ENCODE measurements at places on chromosomes 6 and 20.
A peak's percentile ranks its signal among the peaks of the same experiment; 100 is the strongest.

- DNase-seq, result peak; percentile 19
Measured at GRCh38 chr6:29709188-29709587, 14.0 kb upstream of the HLA-F start.

- DNase-seq, result no peak
Measured at GRCh38 chr6:47034926-47035325, 7.2 kb downstream of the ADGRF1 start.

DNA sequence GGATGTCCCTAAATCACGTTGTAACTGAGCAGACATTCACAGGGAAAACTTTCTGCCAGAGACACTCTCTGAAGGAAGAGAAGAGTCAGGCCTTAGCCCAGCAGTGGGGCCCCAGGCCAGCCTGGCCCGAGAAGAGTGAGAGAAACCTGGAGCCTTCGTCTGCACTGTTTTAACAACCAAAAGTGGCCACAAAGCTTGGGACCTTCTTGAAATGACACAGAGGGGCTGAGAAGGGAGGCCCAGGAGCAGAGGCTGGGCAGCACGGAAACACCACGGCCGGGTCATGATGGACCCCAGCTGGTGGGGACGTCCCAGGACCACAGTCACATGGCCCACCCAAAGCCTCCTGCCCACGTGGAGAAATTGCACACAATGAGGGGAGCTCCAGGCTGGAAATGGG is 126.8 kb upstream of the THBS2 start:
- no peak for DNase-seq

GRCh38 chr20:61683721-61684120 is 382.0 kb downstream of the TAF4 start:
- no peak for DNase-seq

DNA sequence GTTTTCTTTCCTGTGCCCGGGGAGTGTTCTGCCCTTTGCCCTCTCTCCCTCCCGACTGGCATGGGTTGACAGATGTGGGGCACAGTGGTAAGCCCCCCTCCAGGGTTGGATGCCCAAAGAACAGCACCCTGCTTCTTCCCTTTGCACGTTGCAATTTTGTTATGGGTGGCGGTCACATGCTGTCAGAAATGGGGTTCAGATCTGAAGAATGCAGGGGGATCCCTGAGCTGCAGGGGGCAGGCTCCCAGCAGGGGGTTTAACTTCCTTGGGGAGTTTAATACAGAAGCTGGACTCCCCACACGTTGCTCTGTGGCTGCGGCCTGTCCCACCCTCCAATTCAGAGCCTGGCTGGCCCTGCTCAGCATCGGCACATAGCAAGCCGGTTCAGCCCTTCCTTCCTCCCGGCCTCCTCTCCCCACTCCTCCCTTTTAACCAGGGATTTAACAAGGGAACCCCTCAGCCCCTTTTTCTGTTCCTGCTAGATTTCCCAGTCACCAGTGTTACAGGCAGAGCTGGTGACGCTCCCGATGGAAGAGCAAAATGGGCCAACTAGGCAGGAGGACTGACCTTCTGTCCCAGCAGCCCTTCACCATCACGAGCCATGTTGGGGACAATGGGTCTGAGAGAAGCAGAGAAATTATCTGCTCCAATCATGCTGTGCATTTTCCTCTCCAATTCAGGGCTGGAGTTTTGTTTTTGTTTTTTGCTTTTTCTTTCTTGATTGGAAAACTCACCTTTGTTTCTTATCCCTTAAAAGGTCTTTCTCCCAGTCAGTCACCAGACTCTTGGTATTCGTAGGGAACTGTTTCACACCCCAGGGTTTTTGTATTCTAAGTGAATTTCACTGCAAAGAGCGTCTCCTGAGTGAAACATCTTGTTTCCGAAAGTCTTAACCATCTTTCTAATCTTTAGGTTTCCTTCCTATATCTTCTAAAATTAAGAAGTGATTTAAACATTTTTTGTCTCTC is 6.8 kb downstream of the FOXF2 start:
- no peak for DNase-seq

DNA sequence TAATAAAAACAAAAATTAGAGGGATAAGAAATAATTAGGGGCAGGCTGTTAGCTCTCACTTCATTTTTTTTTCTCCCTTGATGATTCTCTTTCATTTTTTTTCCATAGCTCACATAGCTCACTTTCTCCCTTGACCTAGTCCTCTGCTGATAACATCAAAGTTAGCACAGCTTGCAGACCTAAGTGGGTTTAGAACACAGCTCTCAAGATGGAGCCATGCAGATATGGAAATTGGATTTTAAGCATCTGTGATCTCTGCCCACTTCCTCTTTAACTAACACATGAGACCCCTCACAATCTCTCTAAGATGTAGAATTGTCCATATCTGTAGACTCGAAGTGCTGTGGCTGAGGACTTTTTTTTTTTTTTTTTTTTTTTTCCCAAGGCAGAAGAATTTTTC is 257.1 kb downstream of the SOX4 start:
- no peak for DNase-seq

DNA sequence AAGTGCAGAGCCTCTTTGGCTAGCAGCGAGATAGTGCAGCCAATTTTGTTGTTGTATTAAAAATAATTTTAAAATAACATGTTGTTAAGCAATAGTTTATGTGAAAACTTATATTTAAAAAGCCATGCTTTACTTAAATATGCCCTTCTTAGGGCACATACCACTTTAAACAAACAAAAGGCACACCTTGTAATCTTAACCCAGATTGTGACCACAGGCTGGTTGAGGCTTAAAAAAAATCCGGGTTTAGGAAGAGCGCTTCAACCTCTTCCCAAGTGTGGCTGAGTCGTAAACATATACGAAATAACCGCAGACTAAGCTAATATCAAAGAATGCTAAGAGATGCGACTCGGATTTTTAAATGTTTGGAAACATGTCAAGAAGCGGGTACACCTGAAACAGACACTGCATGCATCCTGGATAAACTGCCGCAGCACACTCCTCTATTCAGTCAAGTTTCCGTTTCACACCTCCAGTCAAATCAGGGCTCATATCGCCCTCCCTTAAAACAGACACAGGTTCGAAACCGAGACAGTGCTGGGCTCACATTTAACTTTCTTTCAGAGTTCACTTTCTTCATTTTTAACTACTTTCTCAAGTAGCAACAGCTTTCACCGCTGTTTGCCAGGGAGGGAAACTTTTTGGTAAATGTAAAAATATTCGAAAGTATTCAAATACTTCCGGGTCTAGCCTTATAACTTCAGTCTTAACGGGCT is 1.5 kb downstream of the DEK start:
- peak; percentile 49 for DNase-seq

DNA sequence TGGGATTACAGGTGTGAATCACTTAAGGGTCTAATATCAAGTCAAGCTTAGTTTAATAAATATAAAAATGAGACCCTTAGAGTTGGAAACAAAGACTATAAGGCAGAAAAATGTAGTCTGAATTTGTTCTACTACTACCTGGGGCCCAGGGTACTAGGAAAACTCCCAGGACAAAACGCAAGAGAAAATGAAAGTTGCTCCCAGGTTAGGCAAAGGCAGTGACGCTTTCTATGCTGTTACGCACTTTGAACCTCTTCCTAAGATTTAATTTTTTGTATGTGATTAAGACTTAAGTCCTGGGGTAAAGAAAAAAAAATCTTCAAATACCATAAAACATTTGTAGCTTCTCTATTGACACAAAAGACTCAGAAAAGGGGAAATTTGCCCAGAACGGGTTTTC is 17.3 kb downstream of the DSP start:
- no peak for DNase-seq

DNA sequence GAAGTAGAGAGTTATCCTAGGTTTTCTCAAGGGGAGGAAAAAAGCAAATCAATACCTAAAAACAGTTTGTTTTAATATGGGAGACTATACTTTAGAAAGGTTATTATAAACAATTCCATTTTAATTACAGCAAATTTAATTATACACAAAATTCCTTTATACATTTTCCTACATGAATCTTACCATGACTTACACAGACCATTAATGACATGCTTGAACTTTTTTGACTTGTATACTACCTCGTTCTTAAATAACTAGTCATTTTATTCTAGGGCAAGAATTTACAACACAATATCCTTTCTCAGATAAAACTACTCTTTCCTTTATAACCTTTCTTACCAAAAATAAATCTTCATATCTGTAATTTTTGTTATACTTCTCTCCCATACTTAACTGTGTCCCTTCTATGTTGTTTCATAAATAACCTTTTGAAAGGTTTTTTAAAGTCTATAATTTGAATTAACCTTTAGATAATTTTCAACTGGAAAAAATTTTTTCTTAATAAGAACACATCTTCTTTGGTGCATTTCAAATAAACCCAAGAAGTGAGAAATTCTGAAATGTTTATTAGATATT is 729.4 kb downstream of the TENT5A start:
- no peak for DNase-seq

GRCh38 chr20:41001497-41001896 is 27.1 kb upstream of the TOP1 start:
- DNase-seq, result no peak

DNA sequence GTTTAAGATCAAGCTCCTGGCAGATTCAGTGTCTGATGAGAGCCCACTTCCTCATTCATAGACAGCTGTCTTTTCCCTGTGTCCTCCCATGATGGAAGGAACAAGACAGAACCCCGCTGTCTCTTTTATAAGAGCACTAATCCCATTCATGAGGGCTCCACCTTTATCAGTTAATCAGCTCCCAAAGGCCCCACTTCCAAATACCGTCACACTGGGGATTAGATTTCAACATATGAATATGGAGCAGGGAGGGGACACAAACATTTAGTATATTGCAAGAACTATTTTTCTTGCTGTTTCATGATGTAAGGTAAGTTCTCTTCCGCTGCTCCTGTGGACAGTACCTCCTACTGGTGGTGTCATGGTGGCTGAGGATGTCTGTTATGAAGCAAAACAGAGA is 158.3 kb upstream of the IRAK1BP1 start:
- DNase-seq, result no peak

DNA sequence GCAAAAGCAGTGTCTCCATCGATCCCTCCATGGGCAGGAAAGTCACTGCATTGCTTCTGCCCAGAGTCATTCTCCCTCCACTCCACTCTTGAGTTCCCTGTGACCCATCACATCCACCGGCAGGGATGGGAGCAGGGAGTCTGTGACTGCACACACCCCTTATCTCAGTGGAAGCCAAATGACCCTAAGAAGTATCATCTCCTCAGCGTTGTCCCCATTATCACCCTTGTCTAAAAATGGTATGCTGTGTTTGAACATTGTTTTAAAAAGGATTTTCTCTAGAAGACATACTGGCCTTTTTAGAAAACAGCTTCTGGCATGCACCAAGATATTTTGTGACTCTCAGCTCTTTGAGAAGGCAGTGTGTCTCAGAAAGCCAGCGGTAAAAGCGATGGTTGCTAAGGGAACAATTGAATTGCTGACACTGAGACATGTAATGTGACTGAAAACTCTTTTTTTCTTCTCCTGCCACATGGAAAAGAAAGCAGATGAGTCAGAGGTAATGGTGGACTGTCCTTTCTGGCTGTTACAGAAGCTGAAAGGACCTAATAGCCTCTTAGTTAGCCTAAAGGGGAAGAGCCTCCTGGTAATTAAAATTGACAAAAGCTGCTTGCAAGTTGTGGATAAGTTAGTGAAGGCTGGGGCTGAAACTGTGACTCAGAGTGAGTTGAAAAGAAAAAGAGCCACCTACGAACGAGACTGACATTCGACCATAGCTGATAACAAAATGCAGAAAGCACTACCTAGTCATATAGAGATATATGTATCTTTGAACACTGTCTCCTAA is 120.5 kb downstream of the MAP3K7 start:
- no peak for DNase-seq

DNA sequence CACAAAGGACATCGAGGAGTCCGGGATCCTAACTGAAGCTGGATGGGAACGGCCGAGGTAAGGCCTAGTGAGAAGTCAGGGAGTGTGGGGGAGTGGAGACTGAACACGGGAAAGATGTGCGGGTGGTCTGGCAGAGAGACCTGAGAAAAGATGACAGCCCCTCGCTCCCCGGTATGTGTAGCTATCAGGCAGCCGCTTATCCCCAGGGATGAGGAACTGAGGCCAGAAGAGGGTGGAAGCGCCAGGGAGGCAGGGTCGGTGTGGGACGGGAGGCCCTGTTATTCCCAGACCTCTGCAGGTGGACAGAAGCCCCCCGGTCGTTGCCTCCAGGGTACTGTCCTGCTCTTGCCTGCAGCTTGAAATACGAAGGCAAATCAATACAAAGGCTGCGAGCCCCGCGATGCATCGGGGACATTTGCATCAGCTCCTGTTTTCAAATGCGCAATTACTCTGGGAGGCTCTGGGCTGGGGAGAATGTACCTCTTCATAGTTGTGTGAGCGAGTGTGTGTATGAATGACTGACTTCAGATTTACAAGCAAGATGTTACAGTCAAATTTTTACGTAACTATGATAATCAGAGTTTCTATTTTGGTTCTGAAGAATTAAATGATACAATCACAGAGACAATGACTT is 221.3 kb downstream of the QKI start:
- DNase-seq, result no peak

- no peak for DNase-seq
Measured at GRCh38 chr20:37880726-37881591, 22.0 kb upstream of the VSTM2L start.

DNA sequence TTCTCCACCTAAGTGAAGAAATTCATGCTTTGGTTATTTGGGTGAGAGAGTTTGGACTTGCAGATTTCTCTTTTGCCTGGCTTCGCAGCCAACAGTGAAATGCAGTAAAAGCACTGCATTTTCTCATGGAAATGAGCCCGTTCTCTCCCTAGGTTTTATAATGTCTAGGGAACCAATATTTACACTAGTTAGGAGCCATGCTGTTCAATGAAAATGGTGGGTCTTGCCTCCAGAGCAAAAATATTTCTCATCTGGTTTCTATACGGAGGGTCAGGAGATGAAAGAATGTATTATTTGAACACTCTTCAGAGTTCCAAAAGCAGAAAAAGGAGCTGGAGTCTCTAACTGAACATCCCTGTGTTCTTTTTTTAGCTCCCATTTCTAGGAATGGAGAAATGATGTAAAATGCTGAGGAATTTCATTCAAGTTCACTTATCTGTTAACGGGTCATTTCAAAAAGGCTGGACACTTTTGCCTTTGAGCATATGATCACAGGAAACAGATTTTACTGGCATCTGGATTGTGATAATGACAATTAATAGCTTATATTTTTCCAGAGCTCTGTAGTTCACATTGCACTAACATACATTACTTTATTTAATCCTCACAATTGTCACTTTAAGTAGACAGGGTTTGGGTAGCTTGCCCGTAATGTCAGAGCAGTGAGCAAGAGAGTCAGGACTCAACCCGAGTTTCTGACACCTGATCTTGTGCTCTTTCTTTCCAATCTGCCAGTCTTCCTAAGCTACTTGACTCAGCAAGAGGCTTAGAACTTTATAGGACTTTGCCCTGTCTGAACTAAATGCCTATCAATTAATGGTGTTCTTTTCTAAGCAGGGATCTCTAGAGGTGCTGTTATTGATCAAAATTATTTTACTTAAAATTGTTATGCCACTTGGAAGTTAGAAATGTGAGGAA is 78.0 kb downstream of the PPP1R14C start:
- no peak for DNase-seq
